ENCODE measurements at places on chromosomes 4 and X.

GRCh38 chr4:70356185-70356584, 4.4 kb upstream of the SMR3A start:
- no peak for DNase-seq

GRCh38 chr4:94545296-94545695, 93.6 kb downstream of the PDLIM5 start:
- no peak for DNase-seq

DNA sequence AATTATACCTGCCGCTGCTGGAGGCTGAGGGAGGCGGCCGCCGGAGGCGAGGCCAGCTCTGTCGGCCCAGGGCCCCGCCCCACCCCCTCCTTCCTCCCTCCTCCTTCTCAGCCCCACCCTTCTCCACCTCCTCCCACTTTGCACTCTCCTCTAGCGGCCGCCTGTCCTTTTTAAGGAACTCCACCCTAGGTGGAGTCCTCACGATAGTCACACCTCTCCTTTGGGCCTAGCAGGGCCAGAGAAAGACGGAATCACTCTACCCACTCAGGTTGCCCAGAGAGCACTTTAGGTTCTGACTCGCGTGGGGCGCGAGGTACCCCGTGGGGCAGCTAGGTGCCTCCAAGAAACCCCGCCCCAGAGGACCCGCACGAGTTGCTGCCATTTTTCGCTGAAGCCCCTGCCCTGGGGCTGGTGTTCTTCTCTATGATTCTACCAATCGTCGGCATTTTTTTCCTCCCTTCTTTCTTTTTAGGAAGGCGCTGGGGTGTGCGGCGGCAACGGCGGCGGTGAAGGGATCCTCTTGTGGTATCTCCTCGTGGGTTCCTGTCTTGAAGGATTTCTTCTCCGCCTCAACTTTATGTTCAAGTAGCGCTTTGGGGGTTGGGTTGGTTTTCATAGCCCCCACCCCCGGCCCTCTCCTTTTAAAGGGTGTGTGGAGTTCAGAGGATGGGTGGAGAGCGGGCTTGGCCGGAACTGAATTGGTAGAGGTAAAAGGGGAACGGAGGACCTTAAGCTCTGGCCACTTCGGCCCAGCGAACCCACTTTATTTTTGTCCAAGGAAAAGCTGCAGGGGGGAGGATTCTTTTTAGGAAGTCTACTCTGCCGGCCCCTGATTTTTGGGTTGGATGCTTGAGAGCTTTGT, at the start of gene KLF8:
Gene KLF8, plus strand, starts transcription at position 136 of the 862 bp plus-strand sequence. CDS start 979 bp downstream, outside the sequence.
- DNase-seq: peak; percentile 63

- no peak for DNase-seq
These were observed 73.4 kb downstream of the HPRT1 start for GRCh38 chrX:134533352-134533751.

DNA sequence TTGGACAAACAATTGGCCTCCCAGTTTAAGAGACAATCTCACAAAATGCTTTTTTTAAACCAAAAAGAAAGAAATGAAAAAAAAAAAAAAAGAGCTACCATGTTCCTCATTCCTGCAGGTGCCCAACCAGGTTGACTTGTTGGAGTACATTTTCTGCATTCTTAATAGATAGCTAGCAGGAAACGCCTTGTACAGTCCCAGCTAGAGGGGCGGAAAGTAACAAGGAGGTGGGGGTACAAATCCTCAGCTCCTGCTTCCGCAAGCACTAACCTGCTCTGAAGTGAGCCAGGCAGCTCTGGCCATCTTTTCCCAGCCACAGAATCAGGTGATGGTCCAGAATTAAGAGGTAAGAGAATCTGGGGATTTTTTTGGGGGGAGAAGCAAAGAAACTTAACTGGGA, at the start of gene VGLL1:
Gene VGLL1, plus strand, starts transcription at position 265 of the 400 bp plus-strand sequence. CDS start 3,806 bp downstream, outside the sequence.
- DNase-seq: no peak

- DNase-seq: peak; percentile 80
These were observed at the start of gene JAKMIP1 for GRCh38 chr4:6200011-6200921. Gene JAKMIP1, minus strand, starts transcription at chr4:6200549. Its CDS starts 87,699 bp downstream, at chr4:6112850.

DNA sequence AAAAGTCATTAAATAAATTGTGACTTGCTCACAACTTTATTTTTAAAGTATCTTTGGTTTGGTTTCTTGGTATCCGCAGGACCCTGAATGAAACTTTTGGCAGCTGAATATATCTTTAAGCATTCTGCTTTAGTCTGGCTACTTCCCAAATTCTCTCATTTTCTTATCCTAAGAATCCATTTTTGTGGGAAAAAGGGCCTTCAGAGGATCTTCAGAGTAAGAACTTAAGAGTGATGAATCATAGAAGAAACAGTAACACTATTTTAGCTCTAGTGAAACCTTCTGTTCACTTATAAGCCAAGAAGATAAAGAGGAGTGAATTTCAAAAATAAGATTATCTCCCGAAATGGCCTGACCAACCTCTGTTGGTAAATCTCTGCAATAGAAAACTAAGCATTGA, 540.6 kb upstream of the MAGEB18 start:
- DNase-seq: no peak

- DNase-seq: no peak
These were observed 26.9 kb upstream of the SPANXB1 start for GRCh38 chrX:140975472-140975871.

- no peak for DNase-seq
These were observed 473.8 kb downstream of the SPRY1 start for GRCh38 chr4:123870216-123870876.

DNA sequence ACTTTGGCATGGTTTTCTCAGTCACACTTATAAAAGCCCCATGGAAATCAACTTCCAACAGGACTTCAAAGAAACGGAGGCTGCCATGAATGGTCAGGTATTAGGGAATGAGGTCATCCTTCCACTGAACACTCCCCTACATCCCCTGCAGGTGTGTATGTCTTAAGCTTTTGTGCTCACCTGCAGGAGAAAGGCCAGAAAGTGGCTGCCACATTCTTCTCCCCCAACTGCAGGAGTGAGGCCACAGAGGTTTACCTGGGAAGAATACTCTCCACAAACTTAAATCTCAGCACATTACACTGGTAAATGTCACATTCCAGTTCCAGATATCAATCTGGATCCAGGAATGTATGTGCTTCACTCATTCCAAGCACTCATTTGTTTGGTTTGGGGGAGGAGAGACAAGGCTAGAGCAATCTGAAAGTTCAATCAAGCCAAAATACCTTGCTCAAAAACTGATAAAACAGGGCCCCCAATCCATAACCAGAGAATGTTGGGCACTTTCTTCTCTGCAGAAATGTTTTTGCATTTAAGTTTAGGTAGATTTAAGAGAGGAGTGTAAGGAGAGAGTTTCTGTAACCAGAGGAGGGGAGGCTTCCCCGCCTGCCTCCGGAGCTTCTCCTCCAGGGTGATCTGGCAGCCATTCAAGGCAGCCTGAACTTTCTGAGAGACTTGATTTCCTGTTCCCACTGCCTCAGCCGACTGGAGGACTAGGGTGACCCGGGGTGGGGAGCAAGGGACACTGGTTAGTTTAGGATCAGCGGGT, 15.4 kb downstream of the FAM9C start:
- peak; percentile 60 for DNase-seq

DNA sequence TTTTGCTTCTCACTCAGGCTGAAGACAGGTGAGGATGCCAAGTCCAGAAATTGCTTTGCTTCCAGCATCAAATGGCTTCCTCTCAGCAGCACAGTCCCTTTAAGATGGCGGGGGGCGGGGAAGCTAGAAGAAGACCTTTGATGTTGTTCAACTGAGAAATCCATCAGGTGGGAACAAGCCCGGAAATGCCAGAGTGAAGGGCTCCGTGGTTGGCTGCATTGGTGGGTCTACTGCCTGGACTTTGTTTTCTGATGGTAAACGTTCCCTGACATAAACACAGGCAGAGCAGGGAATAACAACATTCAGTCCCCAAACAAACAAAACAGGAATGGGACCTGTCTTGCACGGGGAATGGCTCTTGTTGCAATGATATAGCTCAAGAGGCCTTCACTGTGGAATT, 37.3 kb downstream of the APLN start:
- no peak for DNase-seq

DNA sequence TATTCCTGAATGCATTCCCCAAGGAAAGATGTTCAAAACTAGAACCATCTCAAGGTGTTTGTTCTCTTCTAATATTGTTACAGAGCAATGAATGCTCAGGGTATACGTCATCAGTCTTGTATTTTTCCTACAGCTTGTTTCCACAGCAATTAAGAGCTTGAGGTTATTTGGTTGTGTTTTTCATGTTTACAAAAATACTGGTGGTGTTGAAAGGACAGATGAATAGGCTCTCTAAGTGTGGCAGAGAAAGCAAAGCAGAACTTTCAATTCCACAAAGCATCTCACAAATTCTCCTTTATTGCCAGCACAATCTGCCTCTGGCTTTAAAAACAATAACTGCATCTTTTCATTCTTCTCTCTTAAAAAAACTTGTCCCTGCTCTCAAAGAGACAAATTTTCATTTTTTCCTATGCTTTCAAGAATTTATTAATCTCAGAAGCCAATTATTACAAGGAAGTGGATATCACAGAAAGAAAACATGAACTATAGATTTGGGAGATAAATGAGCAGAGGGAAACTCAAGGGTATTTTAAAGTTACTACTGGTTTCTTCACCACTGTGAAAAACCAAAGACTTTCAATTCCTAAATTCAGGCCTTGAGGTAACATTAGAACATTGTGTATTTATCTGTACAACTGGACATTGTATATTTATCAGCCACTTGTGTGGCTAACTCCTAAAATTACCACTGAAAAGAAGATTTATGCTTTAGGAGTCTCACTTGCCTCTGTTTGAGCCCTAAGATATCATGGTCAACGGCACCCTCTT, 49.2 kb downstream of the DDX53 start:
- no peak for DNase-seq

GRCh38 chr4:108828620-108829019, 65.8 kb upstream of the ETNPPL start:
- DNase-seq: no peak

DNA sequence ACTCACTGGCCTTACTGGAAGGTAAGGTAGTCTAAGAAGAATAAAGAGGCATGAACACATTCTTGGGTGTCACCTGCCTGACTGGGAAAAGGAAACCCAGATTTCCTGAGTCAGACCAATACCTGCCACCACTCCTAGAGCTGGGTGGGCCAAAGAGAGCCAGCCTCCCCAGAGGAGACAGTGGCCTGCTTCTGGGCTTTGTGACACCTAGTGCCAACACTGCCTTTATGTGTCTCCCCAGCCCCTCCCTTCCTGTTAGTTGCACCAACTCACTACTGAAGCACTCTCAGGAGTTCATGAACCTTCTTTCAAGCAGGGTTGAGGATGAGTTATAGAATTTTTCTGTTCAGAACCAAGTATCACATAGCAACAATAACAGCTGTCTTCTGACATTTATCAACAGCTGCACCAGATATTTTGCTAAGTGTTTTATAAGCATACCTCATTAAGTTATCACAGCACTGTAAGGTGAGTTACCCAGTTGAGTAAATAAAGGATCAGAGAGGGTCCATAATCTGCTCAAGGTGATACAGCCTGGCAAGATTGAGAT, 77.6 kb upstream of the ETNPPL start:
- DNase-seq: no peak

- DNase-seq: peak; percentile 86
These were observed 24.8 kb upstream of the TMSB4X start for GRCh38 chrX:12949927-12950656.
